Fibroblast of gingiva (primary cell): ENCODE measurements at places on chromosomes 1 and 21.

- DNase-seq, result peak; percentile 5
These were observed 738.1 kb downstream of the ADGRL2 start for GRCh38 chr1:82538876-82539275.

- DNase-seq, result no peak
These were observed 234.4 kb downstream of the KCNT2 start for GRCh38 chr1:196373798-196374197.

- DNase-seq, result no peak
These were observed 30.7 kb downstream of the EIF2D start for GRCh38 chr1:206581571-206581981.

GRCh38 chr1:22216210-22216883 lies 73.5 kb upstream of the WNT4 start:
- no peak for DNase-seq

GRCh38 chr1:211557894-211558625 lies 20.9 kb downstream of the SLC30A1 start:
- DNase-seq, result no peak

GRCh38 chr1:83547901-83548300 lies 451.0 kb downstream of the TTLL7 start:
- peak; percentile 93 for DNase-seq

- no peak for DNase-seq
These were observed 50.8 kb downstream of the PTBP2 start for GRCh38 chr1:96772349-96772748.

- peak; percentile 61 for DNase-seq
These were observed 130.4 kb downstream of the SYT2 start for GRCh38 chr1:202579806-202580205.
